ENCODE measurements at places on chromosomes 16 and 17.

DNA sequence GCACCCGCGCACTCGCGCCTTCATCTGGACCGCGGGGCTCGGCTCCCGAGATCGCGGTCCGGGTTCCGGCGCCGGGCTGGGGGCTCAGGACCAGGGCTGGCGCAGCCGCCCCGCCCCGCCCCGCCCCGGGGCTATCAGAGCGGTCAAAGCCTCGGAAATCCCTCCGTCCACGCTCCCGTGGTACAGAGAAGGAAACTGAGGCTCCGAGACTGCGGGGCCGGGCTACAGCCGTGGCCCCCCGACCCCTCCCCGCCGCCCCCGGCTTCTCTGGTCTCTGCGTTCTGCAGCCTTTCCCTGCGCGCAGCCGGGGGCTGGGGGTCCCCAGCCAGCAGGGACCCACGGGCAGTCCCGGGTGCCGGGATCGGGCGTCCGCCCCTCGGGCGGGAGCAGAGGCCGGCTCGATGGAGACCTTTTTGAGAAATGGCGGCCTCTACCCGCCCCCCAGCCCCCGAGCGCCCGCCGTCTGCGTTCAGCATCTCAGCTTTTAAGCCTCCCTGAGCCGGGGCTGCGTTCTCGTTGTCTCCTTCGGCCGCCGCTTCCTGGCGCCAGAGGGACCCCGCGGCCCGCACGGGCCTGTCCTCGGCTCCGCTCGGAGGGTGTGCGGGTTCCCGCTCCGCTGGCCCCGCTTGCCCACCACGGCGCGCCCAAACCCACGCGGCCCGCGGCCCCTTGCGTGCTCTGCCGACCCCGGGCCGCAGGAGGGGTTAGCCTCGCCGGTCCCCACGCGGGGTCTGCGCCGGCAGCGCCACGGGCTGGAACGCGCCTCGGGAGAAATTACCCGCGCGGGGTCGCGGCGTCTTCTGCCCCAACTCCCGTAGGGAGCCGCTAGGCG is 1.5 kb upstream of the NPTX1 start:
- no peak for DNase-seq

GRCh38 chr17:76063875-76064546 is 8.3 kb downstream of the SRP68 start:
- no peak for DNase-seq

GRCh38 chr16:72174726-72175125 is 2.8 kb upstream of the PMFBP1 start:
- DNase-seq: no peak

DNA sequence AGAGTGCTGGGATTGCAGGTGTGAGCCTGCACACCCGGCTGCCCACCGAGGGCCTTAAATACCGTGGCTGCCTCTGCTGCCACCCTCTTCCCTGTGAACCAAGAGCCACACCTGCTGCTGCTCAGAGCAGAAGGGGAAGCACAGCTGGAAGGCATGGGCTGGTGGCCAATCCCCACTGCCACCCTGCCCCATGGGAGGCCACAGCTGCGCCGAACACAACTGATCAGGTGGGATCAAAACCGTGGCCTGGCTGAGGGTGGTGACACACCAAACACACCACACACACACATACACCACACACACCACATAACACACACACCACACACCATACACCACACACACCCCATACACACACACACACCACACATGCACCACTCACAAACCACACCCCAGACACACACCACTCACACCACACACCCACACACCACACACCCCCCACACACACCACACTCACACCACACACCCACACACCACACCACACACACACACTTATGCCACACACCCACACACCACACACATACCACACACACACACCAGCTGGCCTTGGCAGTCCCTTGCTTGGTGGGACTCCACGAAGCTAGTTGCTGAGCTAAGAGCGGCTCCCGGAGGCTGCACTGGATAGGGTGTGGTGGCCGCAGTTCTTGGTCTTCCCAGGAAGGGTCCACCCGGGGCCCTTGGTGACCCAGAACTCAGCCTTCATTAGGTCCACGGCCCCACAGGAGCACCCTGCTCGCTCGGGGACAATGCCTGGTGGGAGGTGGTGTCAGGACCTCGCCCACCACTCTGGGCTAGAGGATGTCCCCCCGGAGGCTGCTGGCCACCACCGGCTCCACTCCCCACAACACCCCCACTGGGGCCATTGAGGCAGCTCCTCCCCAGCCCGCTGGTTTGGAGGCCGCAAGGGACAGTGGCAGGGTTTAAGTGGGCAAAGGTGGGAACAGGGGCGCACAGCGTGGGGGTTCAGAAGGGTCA is 14.9 kb downstream of the CEP131 start:
- no peak for DNase-seq

GRCh38 chr17:75342996-75343395 is 53.8 kb upstream of the SLC25A19 start:
- no peak for DNase-seq

GRCh38 chr17:49996495-49997300 is 1.7 kb upstream of the DLX3 start:
- DNase-seq: peak; percentile 51

GRCh38 chr17:10620823-10621222 is 36.3 kb downstream of the MYH3 start:
- no peak for DNase-seq

GRCh38 chr17:32912218-32912897 is 15.6 kb upstream of the TMEM98 start:
- no peak for DNase-seq

DNA sequence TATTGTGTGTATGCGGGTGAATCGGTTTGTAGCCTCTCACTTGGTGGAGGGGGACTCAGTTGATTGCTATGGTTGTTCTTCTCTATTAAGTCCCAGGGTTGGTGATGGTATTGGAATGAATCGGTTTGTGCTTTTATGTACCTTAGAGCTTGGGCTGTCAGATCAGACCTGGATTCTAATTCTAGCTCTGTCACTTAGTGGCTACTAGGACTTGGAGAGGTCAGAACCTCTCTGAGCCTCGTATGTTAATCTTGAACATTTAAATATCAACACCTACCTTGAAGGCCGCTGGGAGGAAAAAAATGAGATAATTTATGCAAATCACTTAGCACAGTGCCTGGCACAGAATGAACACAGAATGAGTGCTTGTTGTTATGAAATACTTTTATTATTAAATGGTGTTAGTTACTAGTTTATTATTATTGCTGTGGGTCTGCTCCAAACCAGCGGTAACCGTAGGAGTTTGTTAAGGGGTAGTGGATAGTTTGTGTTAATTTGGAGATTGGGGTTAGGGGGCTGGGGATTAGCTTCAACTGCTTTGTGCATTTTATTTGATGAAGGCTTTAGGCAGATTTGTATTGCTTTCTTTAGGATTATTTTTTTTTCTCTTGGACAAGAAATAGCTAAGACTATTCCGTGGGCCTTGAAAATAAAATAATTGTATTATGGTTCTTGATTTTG is 3.5 kb downstream of the KDM6B start:
- DNase-seq: no peak

All from stimulated activated CD8-positive, alpha-beta memory T cell treated with anti-CD3 and anti-CD28 coated beads, Interleukin-12 subunit alpha, Interleukin-12 subunit beta, amount 100 ng/mL, for 1 hour (primary cell).